Esophagus mucosa (tissue), 1 donor: ENCODE measurements at places on chromosomes 16 and 17. TPM values are rescaled to one million over a fixed set of nuclear protein-coding genes. Genes with fewer than 3 reads are reported as not detected.
A peak's percentile ranks its signal among the peaks of the same experiment; 100 is the strongest.

RFWD3 gene
- 23.9 TPM for total RNA-seq

HOXB4 gene
- total RNA-seq, result 2.4 TPM

SP6 gene
- 5.9 TPM for total RNA-seq

CSH2 gene
- not detected for total RNA-seq

MYH1 gene
- not detected for total RNA-seq

KRT222 gene
- 0.20 TPM for total RNA-seq

PDILT gene
- total RNA-seq, result not detected

GRCh38 chr17:57879437-57880085 is 29.7 kb upstream of the MRPS23 start:
- no peak for ATAC-seq

DNA sequence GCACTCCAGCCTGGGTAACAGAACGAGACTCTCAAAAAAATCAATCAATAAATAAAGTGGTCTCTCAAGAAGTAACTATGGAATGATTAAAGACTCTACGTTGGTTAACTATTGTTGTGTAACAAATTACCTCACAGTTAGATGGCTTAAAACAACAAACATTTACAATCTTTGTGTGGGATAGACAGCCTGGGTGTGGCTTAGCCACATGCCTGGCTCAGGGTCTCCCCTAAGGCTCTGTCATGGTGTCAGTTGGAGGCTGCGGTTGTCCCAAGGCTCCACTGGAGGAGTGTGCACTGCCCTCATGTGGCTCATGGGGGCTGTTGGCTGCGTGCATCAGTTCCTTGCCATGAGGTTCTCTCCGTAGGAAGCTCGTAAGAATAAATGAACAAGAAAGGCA is 294.5 kb downstream of the SNX29 start:
- ATAC-seq, result peak; percentile 55

GRCh38 chr16:7124701-7125100 is 207.9 kb upstream of the RBFOX1 start:
- ATAC-seq, result no peak

GRCh38 chr16:52450241-52450640 is 96.7 kb downstream of the TOX3 start:
- no peak for ATAC-seq

DNA sequence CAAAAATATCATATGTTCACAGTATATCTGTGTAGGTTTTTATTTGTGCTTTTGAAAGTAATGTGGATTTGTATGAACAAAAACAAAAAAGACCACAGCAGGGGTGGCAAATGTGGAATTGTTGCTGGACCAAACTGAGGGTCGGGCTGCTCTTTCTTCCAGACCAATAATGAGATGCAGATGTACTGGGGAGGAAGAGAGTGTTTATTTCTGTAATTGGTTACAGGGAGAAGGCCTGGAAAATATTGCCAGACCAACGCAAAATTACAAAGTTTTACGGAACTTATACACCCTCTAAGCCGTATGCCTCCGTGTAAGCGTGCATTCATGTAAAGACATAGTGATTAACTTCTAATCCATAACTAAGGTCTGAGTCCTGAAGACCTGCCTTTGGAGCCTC is 353.9 kb upstream of the C16orf82 start:
- no peak for ATAC-seq

DNA sequence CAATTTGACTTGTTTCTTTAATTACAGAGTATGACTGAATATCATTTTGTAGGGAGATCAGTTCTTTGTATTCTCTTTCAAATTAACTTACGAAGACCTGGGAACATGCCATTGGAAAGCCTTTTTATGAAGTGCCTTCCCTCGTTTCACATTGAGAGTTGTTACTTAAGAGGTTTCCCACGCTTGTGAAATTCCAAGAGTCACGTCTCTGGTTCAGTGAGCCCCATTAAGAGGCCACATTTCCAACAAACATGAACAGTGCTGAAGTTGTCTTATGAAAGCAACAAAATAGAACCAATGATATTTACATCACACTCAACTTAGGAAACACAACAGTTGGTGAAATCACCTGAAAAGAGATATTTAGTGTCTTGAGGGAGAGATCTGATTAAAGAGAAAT is 334.1 kb downstream of the TOX3 start:
- no peak for ATAC-seq

DNA sequence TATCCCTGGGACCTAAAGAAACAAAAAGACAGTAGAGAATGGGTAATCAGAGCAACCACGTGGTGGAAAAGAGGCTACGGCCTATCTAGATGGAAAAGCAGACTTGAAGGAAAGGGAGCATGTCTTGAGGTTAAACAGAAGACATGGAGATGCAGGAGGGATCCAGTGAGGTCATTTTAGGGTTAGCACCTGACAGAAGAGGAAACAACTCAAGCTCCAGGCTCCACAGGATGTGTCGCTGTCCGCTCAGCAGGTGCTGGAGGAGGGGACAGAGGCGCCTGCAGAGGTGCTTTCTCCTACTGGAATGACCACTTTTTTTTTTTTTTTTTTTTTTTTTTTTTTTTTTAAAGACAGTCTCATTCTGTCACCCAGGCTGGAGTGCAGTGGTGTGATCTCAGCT is 47.5 kb upstream of the CLEC3A start:
- ATAC-seq, result no peak

- ATAC-seq, result peak; percentile 20
Measured at GRCh38 chr17:4986403-4986802, 1.1 kb downstream of the CAMTA2 start.

DNA sequence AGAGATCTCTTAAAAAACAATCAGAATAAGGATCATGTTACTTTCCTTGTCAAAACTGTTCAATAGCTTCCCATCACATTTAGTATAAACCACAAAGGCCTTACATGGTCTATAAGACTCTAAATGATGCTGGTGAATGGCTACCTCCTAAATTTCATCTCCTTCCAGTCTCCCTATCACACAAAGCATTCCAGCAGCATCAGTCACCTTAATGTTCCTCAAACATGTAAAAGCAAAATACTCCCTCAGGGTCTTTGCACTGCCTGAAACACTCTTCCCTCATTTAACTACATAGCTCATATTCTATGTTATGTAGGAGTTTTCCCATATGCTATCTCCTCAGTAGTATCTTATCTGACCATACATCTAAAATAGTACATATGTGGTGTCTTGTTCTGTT is 53.5 kb upstream of the INTS2 start:
- no peak for ATAC-seq

DNA sequence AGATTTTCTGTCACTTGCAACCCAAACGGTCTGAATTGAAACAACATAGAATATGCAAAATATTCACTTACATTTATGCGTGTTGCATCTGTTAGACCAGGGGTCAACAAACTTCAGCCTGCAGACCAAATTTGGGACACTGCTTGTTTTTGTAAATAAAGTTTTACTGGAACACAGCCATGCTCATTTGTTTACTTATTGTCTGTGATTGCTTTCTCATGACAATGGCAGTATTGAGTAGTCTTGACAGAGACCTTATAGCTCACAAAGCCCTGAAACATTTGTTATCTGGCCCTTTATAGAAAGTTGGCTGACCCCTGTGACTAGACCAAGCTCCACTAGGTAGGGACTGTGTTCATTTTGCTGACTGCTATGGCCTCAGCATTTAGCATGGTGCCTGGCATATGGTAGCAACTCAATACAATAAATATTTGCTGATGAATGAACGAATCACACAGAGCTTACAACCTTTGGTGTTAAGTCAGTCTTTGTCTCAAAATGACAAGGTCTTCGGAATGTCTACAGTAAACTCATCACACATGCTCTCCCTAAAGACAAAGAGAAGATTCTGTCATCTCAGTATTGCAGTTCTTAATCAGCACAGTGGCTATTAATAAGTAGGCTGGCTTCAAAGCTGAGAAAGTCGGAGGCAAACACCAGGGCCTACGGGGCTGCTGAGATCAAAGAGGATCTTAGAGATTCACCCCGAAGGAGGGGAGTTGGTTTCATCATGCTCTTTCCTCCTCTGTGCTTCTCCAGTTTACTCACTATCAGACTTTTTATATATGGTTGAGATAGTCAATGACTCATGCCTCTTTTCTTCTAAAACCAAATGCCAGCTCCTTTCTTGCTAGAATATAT is 95.2 kb upstream of the AXIN2 start:
- ATAC-seq, result peak; percentile 31

GRCh38 chr16:48503779-48504178 is 106.2 kb downstream of the N4BP1 start:
- ATAC-seq, result no peak

DNA sequence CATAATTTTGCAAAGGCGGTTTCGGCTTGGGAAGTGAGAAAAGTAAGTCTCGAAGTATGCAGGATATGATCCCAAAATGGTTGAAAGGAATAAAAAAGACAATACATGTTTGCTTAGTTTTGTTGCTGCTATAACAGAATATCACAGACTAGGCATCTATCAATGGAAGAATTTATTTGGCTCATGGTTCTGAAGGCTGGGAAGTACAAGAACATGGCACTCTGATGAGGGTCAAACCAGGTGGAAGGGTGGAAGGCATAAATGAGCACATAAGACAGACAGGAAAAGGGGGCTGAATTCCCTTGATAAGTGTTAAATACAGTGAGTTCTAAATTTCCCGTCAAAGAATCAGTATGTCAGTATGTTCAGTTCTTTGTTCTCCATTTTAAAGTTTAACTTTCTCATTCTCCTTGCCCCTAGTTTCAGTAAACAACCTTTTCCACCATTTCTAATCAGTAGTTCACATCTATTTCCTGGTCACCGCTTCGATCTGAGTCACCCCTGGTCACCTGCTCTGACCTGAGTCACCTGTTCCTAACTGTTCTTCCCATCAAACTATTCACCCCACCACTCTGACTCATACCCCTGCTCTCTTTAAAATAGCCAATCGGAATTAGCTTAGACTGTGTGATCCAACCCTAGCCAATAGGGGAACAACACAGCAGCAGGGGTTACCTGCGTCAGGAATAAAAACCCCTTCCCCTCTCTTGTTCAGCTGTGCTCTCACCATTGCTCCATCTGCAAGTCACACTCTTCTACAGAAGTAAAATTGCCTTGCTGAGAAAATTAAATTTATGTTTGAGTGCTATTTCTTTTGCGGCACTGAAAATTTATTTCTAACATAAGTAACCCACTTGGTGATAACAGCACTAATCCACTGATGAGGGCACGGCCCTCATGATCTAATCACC is 240.8 kb downstream of the STX8 start:
- ATAC-seq, result no peak

- no peak for ATAC-seq
Measured at GRCh38 chr17:21131137-21131536, 4.4 kb downstream of the DHRS7B start.

DNA sequence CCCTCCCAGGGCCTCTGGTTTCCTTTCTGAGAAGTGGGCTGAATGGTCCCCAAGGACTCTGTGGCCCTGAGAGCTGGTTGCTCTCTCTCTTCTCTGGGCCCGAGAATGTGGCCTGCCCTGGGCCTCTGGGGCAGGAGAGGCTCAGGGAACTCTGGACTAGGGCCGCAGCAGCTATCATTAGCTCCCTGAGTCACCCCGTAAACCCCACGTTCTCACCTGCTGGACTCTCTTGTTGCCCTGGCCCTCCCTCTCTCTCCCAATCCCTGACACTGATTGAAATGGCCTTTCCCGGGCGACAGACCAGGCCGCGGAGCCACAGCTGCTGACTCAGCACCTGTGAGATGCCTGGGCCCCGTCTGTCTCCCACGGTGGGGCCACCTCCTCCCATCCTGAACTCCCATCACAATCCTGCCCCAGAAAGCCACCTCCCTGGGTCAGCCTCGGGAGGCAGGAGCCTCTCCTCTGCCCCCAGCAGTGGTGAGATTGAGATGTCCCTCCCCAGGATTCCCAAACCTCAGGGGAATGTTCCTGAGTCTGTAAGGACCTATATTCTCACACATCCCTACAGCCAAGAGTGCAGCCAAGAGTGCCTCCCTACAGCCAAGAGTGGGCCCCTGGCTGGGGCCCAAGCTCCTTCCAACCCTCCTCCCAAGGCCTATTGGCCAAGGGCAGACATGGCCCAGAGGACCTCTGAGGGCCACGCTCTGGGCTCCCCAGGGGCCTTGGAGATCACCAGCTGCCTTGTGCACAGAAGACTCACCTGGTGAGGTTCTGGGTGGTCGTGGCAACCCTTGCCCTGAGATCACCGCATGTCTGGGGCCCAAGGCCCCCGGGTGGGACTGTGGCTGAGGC is 470 bp downstream of the TRPV3 start:
- peak; percentile 3 for ATAC-seq

GRCh38 chr17:28843816-28844148 is 1.2 kb upstream of the FAM222B start:
- ATAC-seq, result no peak
